ENCODE measurements at places on chromosomes 1 and 21. TPM values are rescaled to one million over a fixed set of nuclear protein-coding genes. Genes with fewer than 3 reads are reported as not detected.

TTC24 gene
- not detected for total RNA-seq

VAV3 gene
- total RNA-seq = 7.3 TPM

TDRD5 gene
- not detected for total RNA-seq

HRNR gene
- total RNA-seq = 0.05 TPM

MAP1LC3C gene
- 1.3 TPM for total RNA-seq

LCE3E gene
- not detected for total RNA-seq

CYP4A11 gene
- not detected for total RNA-seq

APOBEC4 gene
- total RNA-seq = not detected

ERICH3 gene
- 0.05 TPM for total RNA-seq

SPATA21 gene
- not detected for total RNA-seq

MTFR1L gene
- 59.6 TPM for total RNA-seq

IGSF9 gene
- total RNA-seq = 0.42 TPM

TRIM45 gene
- 3.1 TPM for total RNA-seq

BTBD19 gene
- total RNA-seq = 13.5 TPM

LCE6A gene
- not detected for total RNA-seq

FMN2 gene
- 2.1 TPM for total RNA-seq

SV2A gene
- total RNA-seq = 7.5 TPM

OR2T11 gene
- total RNA-seq = not detected

OR2AK2 gene
- not detected for total RNA-seq

EPHA8 gene
- total RNA-seq = not detected

PFKFB2 gene
- 10.2 TPM for total RNA-seq

ETV3L gene
- not detected for total RNA-seq

CHODL gene
- 0.42 TPM for total RNA-seq

PDZK1 gene
- total RNA-seq = 0.29 TPM

KPRP gene
- not detected for total RNA-seq

SLC26A9 gene
- total RNA-seq = not detected

OR2T35 gene
- total RNA-seq = not detected

PLA2G2A gene
- total RNA-seq = 2,023 TPM

CTH gene
- total RNA-seq = 2.5 TPM

FAM151A gene
- total RNA-seq = not detected

CELA3B gene
- total RNA-seq = 2.5 TPM

CR1 gene
- 6.3 TPM for total RNA-seq

PHF13 gene
- 13.8 TPM for total RNA-seq

CD48 gene
- total RNA-seq = 5.6 TPM

U2AF1 gene
- 24.7 TPM for total RNA-seq

SLC30A10 gene
- total RNA-seq = not detected

DMRTA2 gene
- total RNA-seq = not detected

TTC22 gene
- not detected for total RNA-seq

RPTN gene
- not detected for total RNA-seq

NRDC gene
- 108 TPM for total RNA-seq

AUNIP gene
- total RNA-seq = not detected

C1orf94 gene
- total RNA-seq = not detected

KRTAP10-1 gene
- not detected for total RNA-seq

CFAP57 gene
- not detected for total RNA-seq

DDI2 gene
- total RNA-seq = 27.4 TPM

PADI1 gene
- not detected for total RNA-seq

CELA2A gene
- total RNA-seq = 1.6 TPM

CRABP2 gene
- 20.9 TPM for total RNA-seq

HSPA13 gene
- total RNA-seq = 43.2 TPM

BRINP2 gene
- 0.19 TPM for total RNA-seq

ZMYM4 gene
- 51.3 TPM for total RNA-seq

S100A13 gene
- total RNA-seq = 167 TPM

EVA1C gene
- 39.2 TPM for total RNA-seq

ARPC5 gene
- 118 TPM for total RNA-seq

ADGRL4 gene
- total RNA-seq = 34.1 TPM

VWA1 gene
- 59.8 TPM for total RNA-seq

HPDL gene
- 0.38 TPM for total RNA-seq

ICOSLG gene
- total RNA-seq = 2.8 TPM

FCRL5 gene
- total RNA-seq = 0.19 TPM

LRRC3 gene
- 1.5 TPM for total RNA-seq

All from posterior vena cava (tissue), 2 donors.